ENCODE measurements at places on chromosomes 5 and 9.

- DNase-seq, result no peak
Observed at GRCh38 chr9:105297442-105298075, 53.1 kb downstream of the SLC44A1 start.

DNA sequence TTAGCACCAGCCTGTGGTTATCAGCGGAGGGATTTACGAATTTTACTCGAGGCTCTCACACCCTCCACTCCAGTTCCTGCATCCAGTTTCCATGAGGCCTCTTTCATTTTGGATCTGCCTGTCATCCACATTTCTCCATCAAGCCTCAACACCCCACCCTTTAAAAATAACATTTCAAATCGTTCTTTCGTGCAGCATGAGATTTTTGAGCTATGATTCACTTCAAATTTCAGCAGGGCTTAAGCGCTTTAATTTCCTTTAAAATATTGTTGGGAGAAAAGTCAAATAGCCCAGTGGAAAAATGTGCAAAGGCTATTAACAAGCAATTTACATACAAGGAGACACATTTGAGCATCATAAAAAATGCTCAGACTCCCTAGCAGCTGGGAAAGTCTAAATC, 103.2 kb downstream of the MSX2 start:
- no peak for DNase-seq

- no peak for DNase-seq
Observed at GRCh38 chr5:17748941-17749340, 114.7 kb downstream of the TAF11L14 start.

- no peak for DNase-seq
Observed at GRCh38 chr5:140399979-140400729, 1.5 kb upstream of the ANKHD1 start.

- DNase-seq, result no peak
Observed at GRCh38 chr9:78044189-78044588, 12.6 kb upstream of the GNAQ start.

- DNase-seq, result no peak
Observed at GRCh38 chr5:39857041-39857440, 432.3 kb upstream of the DAB2 start.

DNA sequence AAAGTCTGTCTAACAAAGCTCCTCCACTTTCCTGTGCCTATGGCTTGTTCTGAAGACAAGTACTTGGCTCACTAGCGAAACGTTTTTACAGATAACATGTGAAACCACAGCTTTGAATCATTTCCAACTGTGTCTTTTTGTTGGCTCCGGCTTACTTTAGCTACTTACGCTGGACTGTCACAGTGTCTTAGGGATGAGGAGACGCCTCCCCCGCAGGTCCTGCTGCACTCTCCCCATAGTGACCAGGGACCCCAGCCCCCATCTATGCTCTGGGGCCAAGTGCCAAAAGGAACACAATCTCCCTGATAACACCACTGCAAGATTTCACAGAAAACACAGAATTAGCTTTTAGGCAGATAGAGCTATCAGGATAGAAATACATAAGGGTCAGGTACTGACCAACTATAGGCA, 219.1 kb downstream of the ADAMTS6 start:
- no peak for DNase-seq

GRCh38 chr9:19294219-19294618, 63.7 kb downstream of the DENND4C start:
- no peak for DNase-seq

DNA sequence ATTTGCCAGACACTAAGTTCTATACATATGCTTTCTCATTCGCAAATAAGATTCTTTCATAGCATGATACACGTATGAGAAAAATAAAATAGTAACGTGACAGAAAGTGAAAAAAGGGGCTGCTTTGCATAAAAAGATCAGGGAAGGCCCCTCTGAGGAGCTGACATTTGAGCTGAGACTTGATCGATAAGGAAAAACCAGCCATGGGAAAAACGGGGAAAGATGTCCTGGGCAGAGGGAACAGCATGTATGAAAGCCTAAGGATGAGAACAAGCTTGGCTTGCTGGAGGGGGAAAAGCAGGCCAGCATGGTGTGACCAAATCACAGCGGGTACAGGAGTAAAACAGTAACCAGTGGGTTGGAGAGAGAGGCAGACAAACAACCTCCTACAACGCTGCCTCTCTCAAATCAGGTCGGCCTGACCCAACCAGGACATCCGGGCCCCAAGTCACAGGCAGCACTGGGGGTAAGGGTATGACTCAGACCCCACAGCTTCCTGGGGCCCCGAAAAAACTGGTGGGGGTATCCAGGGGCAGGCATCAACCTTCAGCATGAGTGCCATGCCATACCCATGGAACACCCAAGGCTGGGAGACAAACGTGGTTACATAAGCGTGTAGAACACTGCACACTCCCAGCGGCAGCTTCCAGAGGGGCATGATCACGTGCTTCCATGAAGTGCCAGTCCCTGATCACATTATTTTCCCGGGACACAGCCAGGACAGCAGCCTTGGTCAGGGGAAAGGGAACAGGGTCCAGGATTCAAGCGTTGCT, 2.2 kb downstream of the TNIP1 start:
- no peak for DNase-seq

GRCh38 chr5:38692346-38692745, 135.9 kb upstream of the LIFR start:
- no peak for DNase-seq

DNA sequence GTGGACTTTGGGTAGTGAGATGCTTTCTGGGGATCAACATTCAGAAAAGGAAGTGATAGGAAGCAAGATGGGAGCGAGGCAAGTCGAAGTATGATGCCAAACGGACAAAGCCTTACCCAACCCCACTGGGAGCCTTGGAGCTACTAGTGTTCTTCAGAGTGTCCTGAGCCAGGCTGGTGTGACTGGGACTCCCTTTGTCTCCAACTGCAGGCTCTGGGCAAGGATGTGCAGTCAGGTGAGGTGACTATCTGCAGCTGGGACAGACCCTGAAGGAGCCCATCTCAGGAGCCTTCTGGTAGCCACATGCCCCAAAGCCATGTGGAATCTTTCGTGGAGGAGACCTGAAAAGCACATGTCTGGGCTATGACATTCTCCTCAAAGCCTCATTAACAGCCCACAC, 360.6 kb downstream of the MTRR start:
- no peak for DNase-seq

GRCh38 chr5:40381676-40382363, 297.9 kb upstream of the PTGER4 start:
- no peak for DNase-seq

DNA sequence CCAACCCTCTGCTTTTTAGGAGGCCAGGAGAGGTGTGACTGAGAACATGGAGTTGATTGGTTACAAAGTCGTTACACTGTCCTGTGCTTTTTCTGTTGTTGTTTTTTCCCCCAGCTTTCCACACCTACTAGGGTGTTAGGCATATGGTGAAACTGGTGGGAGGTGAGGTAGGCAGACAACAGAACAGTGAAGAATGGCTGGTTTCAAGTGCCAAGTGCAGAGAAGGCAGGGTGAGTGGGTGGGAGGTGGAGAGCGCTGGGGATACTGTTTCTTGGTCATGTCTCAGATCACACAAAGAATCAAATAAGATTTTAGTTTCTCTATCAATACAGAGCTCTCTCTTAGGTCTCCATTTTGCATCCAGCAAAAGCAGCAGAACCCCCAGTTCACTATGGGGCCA, 2.2 kb upstream of the SPTAN1 start:
- DNase-seq, result no peak

- DNase-seq, result no peak
Observed at GRCh38 chr9:125409637-125410521, 148.3 kb downstream of the GAPVD1 start.
